Bone marrow (tissue), 2 donors: ENCODE measurements at places on chromosomes 7 and 10.

- DNase-seq = no peak
Observed at GRCh38 chr7:1181031-1181430, 21.0 kb upstream of the ZFAND2A start.

DNA sequence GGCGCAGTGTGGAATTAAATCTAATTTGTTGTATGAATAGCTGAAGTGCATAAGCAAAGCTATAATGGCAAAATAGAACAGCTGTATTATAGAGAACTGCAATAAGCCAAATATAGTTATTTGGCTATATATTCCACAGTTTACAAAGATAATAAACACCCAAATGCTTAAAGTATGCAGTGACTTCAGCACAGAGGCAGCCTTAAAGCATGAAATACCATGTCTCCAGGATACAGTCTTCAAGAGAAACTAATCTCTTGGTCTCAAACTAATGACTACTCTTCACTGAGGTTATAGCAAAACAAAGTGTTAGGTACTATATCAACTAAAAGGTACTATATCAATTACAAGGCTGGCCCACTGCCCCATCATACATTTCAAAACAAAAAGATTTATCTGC, 48.0 kb downstream of the NT5C2 start:
- DNase-seq = no peak

GRCh38 chr7:29859524-29860185, 53.3 kb downstream of the WIPF3 start:
- no peak for DNase-seq

GRCh38 chr7:29968683-29969395, 20.8 kb downstream of the SCRN1 start:
- no peak for DNase-seq

DNA sequence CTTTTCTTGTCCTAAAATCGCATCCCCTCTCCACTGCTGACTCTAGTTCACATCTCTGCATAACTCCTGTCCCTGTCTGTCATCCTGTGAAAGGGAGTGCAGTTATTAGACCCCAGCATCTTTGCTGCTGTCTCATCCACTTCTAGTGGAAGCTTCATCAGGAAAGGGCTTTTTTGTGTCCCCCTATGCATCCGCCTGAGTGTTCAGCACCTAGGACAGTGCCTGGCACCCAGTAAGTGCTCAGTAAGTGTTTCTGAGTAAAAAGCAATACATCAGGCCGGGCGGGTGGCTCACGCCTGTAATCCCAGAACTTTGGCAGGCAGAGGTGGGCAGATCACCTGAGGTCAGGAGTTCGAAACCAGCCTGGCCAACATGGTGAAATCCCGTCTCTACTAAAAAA, 211.8 kb upstream of the FOXK1 start:
- no peak for DNase-seq

DNA sequence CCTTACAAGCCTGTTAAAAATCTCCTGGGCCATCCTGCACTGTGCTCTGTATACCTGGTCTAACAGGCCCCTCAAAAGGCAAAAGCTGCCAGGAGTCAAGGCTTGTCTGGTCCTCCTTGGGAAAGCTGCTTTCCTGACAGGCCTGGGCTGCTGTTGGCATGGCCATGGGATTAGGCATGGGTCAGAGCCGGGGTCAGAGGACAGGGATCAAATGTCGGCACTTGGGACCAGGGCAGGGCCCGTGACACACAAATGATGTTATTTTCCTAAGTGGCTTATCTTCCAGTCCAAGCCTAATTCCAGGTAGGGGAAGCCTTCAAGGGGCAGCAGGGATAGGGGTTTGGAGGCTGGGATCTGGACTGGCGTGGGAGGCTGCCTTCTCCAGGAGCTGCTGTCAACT, 191.5 kb upstream of the GPR26 start:
- no peak for DNase-seq

GRCh38 chr7:7742223-7742622, 23.8 kb upstream of the RPA3 start:
- no peak for DNase-seq

DNA sequence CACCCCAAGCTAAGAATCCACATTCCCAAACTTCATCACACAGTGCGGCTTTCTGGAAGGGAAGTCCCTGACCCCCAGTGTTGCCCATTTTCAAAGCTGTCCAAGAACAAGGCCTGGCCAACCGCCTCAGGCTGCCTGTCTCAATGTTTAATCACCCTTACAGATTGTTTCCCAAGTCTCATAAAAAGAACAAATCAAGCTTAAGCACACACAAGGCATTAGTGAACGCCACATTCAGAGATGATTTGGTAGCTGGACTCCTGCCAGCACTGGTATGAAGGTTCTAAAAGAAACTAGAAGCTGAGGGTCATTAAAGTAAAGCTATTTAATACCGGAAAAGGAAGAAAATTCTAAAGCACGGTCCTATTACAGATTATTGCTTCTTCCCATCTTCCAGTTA, 35.6 kb downstream of the C10orf90 start:
- DNase-seq = no peak

DNA sequence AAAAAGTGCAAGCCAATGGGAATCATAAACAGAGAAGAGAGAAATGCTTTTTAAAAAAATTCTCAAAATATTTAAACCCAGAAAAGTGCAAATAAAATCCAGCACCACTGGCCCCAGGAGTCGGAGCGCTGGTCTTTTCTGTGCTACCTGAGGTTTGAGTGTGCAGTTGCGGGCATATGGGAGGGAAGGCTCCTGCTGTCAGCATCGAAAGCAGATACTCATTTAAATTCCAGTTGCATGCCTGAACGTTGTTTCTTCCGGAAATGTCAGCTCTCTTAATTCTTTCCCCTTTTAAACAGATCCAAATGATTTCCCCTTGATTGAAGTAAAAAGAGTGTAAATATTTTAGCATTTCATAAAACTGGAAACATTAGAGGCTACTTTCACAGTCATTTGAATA, 240.5 kb upstream of the GPR26 start:
- no peak for DNase-seq

GRCh38 chr10:131178521-131179331, 132.8 kb downstream of the TCERG1L start:
- DNase-seq = no peak

DNA sequence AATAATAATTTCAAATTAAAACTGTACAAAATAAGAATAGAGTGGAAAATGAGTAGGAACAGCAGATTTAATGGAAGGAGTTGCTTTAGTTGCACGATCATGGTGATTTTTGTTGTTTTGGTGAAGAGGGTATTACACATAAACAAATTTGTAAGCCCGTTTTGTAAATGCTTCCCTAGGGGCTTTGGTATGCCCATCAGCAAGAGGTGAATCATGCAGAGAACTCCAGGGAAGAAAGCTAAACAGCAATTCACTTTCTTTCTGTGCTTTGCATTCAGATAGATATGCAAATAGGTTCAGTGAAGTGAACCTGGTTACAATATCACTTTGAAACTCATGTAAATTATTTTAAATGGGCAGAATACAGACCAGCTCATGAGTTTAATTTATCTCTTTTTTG, 422.2 kb upstream of the MTPN start:
- no peak for DNase-seq

DNA sequence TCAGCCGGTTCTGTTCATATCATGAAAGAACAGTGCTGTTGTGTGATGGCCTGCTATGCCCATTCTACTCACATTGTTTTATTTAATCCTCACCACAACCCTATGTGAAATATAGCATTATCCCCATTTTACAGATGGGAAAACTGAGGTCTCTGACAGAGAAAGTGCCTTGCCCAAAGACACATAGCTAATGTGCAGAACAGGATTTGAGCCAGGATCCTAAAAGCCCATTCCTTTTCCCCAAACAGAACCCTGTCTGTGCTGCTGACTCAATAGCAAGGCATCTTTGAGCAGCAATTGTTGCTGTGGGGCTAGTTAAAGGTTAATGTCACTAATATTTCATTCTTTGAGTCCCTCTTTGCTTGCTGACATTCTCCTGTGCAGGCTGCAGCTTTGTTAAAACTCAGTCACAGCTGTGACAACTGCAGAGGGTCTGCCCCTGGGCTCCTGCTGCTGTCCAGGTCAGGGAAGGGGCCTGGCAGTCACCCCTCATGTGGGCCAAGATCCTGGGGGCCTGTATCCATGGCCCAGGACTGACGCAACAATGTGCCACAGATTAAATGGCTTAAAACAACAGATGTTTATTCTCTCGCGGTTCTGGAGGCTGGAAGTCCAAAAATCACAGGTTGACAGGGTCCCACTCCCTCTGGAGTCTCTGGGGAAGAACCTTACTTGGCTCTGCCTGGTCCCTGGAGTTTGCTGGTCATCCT, 40.4 kb downstream of the AFAP1L2 start:
- DNase-seq = no peak
